Myocyte (in vitro differentiated cells): ENCODE measurements at places on chromosomes 6 and 20. TPM values are rescaled to one million over a fixed set of nuclear protein-coding genes. Genes with fewer than 3 reads are reported as not detected.
A peak's percentile ranks its signal among the peaks of the same experiment; 100 is the strongest.

- peak; percentile 67 for DNase-seq
Measured at GRCh38 chr6:117555882-117556498, 46.3 kb downstream of the GOPC start.

- DNase-seq = peak; percentile 47
Measured at GRCh38 chr6:34791164-34791700, 651 bp upstream of the BLTP3A start.

DNA sequence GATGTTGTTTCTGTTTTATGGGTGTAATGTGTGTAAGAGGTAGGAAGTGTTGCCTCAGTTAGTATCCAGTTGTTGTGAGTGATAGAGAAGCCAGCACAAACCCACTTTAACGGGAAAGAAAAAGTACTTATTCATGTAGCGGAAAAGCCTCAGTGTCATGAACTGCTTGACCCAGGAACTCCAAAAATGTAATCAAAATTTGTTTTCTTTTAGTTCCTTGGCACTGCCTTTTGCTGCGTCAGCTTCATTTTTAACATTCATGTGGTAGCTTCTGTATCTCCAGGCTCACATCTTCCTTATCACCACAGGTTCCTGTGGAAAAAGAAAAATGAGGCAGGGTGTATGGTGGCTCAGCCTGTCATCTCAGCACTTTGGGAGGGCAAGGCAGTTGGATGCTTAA lies 46.4 kb upstream of the CCDC28A start:
- no peak for DNase-seq

The FLRT3 gene
- 5.8 and 6.7 TPM in 2 replicates for total RNA-seq

The RSPO3 gene
- 0.53 and 0.62 TPM in 2 replicates for total RNA-seq

The UST gene
- 8.0 and 10.7 TPM in 2 replicates for total RNA-seq
